ENCODE measurements at places on chromosomes 13 and 19.

- no peak for DNase-seq
Observed at GRCh38 chr19:36685835-36686234, 1.6 kb upstream of the ZNF567 start.

DNA sequence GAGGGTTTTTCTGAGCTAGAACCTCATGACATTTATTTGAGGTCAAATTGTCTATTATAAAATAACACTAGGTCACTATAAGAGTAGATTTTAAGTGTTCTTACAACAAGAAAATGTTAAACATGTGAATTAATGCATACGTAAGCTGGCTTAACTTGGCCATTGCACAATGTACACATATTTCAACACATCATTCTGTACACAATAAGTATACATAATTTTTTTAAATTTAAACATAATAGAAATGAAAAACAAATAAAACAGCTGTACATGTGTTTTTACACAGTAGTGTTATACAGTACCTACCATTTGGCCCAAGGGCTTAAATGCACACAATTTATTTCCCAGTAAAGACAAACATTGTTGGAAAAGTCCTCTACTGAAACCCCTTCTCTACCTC lies 269.9 kb downstream of the DACH1 start:
- no peak for DNase-seq

DNA sequence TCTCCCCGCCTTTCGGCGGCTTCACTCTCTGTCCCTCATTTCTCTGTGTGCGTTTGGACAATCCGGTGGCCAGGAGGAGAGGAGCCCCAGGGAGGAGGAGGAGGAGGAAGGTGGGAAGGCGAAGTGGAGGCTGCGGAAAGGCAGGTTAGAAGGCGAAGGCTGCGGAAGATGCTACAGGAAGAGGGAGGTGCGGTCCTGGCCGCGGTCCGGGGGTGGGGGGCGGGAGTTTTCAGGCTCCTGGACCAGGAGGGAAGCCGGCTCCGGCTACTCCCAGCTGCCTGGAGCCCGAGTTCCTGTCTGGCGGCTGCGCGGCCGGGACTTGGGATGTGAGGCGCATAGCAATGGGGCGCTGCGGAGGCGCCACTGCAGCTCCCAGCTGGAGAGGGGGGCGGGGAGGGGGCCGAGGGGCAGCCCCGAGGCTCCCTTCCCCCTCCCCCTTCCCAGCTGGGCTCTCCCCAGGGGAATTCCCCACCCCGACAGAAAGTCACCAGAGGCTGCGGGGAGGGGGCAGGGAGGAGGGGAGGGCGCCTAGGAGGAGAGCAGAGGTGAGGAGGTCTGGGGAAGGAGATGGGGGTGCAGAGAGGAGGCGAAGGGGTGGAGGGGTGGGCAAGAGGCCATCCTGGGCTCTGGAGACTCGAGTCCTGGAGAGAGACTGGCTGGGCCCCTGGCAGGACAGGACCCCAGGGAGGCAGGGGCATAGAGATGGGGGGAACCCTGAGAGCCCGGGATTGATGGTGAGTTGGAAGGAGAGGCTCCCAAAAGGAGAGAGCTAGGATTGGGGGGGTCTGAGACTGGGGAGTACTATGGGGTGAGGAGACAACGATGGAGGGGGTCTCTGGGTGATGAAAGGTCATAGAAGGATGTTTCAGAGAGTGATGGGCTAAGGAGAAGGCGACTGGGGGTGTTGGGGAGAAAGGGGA lies 2.0 kb downstream of the LRRC4B start:
- DNase-seq = no peak

DNA sequence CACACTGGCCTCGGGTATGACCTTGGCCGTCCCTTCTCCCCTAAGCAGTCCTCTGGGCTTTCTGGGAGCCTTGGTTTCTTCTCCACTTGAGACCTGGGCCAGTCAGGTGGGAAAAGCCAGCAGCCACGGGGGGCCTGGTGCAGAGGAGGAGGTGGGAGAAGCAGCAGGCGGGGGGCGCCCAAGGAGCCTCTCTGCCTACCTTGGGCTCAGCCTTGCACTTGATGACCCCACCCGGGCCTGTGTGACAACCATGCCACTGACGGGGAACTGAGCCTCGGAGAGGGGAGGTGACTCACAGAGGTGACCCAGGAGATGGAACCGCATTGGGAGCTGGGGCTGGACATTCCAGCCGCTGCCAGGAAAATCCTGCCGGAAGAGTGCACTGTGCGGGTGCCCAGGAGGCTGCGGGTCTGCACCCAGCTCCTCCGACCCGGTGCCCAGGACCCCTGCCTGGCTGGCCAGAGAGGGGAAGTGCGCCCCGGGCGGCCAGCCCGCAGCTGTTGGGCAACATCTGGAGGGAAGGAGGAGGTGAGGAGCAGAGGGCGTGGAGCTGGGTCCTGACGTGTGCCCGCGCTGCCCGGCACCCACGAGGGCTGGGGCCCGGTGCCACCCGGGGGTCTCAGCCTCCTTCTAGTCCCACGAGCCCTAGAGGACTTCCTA lies 23.4 kb upstream of the SLC7A10 start:
- DNase-seq = no peak

DNA sequence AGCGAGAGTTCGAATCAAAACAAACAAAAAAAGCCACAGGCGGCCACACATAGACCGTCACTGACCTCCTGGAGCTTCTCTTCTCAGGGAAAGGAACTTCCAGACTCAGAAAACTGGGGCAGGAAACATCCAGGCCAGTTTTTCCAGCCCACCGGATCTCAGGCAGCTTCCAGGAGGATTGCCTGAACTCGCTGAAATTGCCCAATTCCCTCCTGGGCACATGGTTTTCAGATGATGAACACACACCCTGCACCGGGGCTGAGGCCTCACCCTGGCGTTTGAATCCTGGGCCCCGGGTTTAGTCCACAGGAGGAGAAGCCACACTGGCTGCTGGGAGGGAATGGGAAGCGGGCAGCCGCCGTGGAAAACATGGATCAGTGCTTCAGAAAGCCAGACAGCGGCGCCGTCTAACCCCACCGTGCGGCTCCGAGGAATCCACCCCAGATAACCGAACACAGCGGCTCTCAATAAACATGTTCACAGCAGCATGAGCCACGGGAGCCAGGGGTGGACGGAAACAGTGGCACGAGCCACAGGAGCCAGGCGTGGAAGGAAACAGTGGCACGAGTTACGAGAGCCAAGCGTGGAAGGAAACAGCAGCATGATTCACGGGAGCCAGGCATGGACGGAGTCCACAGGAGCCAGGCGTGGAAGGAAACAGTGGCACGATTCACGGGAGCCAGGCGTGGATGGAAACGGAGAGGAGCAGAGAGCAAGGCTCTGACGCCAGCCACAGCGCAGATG lies 18.2 kb upstream of the PTBP1 start:
- no peak for DNase-seq

- no peak for DNase-seq
Observed at GRCh38 chr13:59893266-59893665, 270.5 kb downstream of the DIAPH3 start.

- DNase-seq = no peak
Observed at GRCh38 chr19:44807652-44808462, 1.0 kb upstream of the BCAM start.

Data from NCI-H1417 treated with DMSO at 0.1 percent for 48 hours (cell line).